ENCODE measurements at places on chromosomes 1 and 21.

GRCh38 chr1:167371030-167371429 is 147.3 kb downstream of the CD247 start:
- DNase-seq = no peak

DNA sequence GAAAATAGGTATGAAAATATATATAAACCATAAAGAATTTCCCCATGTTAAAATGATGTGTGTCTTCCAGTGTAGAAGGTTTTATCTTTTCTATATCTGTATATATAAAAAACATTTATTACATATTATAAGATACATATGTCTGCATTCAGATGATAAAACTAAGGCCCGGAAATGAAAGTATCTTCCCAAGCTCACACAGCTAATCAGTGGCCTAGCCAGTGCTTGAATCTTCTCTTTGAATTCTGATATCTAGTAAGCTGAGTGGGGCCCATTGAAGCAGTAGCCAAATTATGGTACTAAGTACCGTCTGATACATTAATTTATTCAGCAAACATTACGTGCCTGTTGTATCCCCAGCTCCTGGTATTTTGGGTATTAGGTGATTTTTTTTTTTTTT is 28.6 kb downstream of the UCK2 start:
- DNase-seq = no peak

DNA sequence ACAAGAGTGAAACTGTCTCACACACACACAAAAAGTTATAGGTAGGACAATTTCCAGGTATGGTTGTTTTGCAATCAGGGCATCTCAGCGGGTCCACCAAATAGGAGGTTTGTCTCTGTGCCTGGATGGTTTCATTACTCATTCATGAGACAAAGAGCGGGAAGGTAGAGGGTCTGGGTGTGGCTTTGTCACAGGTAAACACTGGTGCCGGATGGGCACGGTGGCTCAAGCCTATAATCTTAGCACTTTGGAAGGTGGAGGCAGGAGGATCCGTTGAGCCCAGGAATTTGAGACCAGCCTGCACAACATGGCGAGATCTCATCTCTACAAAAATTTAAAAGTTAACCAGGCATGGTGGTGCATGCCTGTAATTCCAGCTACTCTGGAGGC is 16.3 kb upstream of the ERVH48-1 start:
- no peak for DNase-seq

DNA sequence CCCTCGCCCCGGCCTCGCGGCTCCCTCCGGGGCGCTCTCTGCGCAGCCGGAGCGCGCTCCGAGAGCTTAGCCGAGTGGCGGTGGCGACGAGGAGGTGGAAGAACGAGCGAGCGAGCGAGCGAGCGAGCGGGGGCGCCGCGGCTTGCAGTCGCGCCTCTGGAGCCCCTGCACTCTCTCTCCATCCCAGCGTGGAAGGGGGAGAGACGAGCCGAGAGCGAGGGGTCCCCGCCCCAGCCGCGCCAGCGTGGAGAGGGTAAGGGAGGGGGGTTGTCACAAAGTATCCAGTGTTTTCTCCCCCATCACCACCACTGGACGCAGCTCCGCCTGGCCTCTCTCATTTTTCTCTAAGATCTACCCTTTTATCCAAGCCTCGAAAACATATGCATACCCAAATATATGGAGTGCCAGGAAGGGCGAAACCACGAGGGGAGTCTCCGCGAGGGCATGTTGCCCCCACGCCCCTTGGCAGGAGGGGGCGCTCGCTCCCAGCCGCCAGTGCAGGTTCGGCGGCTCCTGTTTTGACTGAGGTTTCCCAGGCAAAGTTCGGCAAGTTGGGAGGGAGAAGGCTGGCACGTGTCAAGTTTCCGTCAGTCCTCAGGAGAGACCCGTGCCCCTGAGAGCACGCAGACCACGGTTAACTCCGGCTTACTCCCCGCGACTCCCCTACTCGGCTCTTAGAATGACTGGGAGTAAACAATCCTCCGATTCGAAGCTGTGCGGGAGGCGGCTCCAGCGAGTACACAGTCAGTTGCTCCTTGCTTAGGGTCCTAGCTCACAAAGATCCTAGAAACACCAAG is 569 bp upstream of the DAB1 start:
- peak; percentile 22 for DNase-seq

DNA sequence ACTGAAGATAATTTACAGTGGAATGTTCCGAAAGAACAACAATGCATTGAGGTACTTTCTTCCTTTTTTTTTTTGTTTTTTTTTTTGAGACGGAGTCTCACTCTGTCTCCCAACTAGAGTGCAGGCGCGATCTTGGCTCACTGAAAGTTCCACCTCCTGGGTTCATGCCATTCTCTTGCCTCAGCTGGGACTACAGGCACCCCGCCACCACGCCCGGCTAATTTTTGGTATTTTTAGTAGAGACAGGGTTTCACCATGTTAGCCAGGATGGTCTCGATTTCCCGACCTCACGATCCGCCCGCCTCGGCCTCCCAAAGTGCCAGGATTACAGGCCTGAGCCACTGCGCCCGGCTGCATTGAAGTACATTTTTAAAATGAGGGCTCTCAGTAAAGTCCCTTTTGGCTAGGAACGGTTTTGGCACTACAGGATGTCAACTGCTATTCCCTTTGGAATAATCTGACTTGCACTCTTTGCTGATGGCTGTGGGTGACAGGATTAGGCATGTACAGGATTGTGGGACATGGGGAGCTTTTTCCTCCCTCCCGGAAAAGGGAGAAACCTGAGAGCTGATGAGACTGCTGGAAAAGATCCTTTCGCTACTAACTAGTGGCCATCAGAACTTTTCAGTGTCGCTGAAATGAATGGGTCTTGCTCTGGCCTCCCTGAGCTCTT is 56.9 kb upstream of the EDEM3 start:
- no peak for DNase-seq

DNA sequence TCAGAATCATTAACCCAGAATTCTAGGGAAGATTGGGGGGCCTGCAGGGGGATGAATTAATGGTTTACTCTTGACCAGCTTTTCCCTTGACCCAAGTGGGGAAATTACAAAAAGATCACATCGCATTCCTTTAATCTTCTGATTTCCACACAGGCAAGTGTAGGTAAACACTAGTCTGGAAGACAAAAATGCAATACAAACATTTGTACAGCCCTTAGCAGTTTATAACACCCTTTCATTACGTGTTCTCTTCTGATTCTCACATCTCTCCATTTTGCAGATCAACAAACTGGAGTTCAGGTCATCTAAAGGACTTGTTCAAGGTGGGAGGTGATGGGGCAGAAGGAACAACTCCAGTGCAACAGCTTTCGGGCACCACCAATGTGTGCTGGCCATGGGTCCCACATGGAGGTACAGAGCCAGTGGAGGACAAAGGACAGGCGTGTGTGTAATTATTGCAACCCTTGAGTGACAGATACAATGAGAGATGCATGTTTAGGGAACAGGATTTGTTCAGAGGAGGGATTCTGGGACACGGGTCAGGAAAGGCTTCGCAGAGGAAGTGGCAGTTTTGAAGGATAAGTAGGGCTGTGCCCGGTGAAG is 20.4 kb downstream of the ATF3 start:
- no peak for DNase-seq

DNA sequence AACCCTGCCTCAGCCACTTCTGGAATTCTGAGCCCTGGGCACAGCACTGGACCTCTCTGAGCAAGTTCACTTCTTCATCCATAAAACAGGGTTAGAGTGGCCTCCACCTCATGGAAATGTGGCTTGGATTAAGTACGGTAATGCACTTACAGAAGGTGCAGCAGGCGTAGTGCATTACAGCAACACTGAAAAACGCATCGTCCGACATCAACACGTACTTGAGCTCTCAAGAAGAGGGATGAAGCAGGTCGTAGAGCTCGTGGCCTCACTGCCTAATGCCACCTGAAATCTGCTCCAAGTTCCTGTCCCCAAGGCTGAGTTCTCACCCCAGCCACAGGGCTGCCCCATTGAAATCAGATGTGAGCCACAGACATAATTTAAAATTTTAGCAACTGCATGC is 650.1 kb downstream of the NPHP4 start:
- DNase-seq = no peak

DNA sequence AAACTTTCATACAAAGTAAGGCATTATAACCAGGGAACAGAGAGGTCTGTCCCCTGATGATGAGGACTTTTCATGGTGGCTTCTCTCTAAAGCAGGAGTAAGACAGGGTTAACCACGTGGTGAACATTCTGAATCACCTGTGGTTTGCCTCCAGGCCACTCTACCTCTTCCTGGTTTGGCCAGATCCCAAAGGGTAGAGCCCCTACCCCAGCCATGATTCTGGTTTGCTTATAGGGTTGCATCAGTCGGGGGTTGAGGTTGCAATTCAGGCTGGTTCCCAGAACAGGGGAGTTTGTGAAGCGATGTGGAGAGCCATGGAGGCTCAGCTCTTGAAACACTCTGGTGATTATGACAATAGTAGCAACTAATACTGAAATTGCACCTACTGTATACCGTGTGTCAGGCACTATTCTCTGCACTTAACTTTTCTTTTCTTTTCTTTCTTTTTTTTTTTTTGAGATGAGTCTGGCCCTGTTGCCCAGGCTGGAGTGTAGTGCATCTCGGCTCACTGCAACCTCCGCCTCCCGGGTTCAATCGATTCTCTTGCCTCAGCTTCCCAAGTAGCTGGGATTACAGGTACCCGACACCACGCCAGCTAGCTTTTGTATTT is 8.3 kb downstream of the CNR2 start:
- no peak for DNase-seq

- DNase-seq = no peak
Measured at GRCh38 chr1:65189576-65190115, 41.6 kb downstream of the AK4 start.

DNA sequence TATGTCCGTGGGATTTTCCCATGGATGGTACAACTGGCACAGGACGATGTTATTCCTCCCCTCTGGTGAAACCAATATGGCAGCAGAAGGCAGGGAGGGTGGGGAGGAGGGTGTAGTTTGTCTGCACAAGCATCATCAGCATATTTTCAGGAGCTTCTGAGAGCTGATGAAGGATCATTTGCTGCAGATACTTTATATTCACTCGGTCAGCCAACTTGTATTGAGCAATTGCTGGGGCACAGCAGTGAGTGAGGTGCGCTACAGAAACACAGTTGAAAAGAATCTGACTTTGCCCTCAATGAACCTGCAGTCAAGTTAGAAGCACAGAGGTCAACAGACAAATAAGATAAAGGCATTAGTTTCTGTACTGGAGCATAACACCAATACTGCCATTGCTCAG is 13.0 kb downstream of the PKP1 start:
- DNase-seq = no peak

DNA sequence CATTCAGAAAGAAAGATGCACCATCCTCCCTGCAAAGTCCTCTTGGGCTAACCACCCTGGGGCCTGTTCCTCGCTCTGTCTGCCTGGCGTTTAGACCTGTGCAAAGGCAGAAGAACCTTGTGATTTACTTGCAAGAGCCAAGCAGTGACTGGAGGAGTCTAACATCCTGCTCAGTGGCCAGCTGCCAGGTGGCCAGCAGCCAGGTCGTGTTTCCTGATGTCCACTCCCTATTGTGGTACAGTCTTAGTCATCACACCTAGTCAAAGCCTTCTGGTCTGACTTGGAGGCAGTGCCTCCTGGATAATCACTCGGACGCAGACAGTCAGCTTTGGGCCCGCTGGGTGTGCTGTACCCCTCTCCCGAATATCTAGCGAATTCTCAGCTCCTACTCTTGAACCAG is 118.1 kb downstream of the PGBD5 start:
- no peak for DNase-seq
